ENCODE measurements at places on chromosomes 1 and 21.
A peak's percentile ranks its signal among the peaks of the same experiment; 100 is the strongest.

DNA sequence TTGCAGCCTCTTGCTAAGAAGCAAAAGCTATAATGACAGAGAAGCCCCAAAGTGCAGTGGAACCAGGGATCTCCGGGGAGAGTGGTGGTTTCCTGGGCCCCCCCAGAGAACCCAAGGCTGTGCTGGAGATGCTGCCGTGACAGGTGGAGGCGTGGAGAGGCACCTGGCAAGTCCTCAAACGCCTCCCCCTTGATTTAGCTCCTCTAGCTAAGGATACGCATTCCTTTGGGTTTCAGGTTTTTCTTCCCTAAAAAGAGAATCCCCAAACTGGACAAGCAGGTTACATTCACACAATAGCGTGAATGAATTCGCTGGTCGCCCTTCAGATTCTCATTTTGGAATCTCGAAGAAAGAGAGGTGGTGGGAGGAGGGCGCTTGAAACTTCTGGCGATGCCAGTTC is 853 bp upstream of the ATP1A1 start:
- DNase-seq, result no peak

DNA sequence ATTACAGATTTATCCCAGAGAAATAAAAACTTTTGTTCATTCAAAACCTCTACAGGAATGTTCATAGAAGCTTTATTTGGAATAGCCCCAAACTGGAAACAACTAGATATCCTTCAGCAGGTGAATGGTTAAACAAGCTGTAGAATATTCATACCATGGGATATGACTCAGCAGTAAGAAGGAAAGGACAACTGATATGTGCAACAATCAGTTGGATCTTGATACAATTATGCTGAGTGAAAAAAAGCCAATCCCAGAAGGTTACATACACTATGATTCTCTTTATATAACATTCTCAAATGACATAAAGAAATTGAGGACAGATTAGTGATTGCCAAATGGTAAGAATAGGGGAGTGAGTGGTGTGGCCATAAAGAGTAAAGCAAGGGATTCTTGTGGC is 376.7 kb downstream of the S1PR1 start:
- no peak for DNase-seq

DNA sequence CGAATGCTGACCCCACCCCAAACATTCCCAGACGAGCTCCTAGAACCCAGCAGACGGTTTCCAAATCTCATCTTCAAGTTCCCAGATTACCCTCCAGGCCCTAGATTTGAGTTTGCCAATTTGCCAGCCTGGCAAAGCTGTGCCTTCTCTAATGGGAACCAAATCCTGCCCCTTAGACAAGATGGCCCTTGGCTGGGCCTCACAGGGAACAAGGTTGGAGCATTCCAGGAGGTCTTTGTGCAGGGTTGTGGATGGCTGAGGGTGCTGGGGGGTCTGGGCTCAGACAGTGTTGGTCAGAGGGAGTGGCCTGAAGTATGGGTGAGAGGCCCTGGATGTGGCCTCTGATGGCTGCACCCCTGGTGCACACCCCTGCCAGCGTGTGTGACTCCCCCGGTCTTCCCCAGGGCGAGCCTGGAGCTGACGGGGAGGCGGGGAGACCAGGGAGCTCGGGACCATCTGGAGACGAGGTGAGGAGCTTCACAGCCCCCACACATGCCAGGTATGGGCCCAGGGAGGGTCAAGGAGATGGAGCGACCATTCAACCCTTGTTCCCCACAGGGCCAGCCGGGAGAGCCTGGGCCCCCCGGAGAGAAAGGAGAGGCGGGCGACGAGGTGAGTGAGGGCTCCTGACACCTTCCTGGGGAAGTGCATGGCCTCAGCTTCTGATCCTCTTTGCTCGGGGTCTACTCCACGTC is 10.2 kb downstream of the COL6A1 start:
- no peak for DNase-seq

DNA sequence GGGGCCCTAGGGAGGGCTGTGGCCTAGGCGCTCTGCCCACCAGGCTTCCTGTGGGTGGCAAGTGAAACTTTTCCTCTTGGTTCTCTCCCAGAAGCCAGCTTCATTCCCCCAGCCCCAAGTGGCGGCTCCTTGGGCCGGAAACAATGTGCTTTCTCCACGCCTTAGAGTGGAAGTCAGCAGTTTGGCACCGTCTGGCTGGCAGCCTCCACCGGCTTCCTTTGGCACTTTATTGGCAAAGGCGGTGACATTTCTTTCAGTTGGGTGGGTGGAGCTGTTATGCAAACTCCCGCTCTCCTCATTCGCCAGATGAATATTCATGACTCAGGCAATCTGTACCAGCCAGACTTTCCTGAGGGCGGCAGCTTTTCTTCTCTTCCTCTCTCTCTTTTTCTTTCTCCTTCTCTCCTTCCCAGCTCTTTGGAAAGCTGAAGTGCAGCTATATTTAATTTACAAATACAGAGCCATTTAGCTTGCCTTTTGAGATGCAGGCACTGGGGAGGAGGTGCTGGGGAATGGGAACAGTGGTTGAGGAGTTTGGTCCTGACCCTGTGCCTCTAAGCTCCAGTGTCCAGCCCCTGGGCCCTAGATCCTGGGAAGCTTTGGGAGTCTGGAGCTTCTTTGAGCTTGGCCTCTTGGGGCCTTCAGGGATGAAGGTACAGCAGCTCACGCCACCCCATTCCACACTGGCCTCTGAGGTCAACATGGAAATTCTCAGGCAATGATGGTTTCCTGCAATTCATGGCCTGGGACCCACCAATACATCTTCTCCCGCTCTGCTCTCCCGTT is 67.8 kb upstream of the POU3F1 start:
- DNase-seq, result peak; percentile 57

GRCh38 chr1:14098294-14098913 is 398.4 kb downstream of the PRDM2 start:
- no peak for DNase-seq

GRCh38 chr1:184340984-184341383 is 45.8 kb upstream of the C1orf21 start:
- DNase-seq, result no peak

DNA sequence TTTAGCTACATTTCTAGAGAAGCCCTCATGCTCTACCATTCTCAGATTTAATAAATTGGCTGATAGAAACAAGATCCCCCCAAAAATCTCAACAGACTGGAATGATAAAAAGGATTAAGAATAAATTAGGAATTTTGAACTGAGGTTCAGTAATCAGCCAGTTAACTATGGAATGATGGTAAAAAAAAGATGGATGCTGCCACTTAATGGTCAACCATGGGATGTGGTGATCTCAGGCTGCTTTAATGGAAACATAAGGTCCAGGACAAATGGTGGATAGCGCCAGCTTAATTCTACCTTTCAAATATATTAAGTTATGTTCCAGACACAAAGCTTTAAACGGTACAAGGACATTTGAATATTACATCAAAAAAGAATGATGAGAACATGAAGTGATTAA is 49.9 kb downstream of the CCN1 start:
- no peak for DNase-seq

DNA sequence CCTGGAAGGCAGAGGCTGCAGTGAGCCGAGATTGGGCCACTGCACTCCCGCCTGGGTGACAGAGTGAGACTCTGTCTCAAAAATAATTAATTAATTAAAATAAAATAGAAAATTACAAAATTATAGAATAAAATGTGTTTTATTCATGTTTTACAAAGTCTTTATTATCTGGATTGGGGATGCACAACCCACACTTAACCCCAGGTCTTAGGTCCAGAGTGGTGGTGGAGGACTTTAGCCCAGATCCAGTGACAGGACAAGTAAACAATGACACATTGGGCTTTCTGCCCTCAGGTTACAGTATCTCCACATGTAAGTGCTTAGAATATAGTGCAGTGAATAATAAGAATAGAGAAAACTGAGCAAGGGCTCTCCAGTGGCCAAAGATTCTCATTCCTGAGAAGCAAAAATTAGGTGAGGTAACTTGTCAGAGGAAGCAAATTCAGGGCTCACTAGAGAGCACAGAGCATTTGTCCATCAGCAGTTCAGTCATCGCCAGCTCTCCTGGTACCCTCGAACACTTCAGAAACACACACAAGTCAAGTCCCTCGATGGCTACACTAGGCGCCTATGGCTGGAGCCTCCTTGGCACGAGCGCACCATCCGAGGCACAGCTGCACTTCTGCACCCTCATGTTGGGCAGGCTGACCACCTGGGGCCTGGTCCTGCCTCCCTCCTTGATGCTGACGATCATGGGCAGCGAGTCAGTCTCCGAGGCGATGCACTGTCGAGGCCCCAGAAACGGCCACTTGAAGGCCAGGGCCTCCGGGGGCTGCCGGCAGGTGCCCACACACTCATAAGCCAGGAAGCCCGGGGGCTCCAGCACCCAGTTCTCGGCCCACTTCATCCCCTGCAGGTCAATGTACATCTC is 2.6 kb downstream of the LEFTY1 start:
- DNase-seq, result no peak

DNA sequence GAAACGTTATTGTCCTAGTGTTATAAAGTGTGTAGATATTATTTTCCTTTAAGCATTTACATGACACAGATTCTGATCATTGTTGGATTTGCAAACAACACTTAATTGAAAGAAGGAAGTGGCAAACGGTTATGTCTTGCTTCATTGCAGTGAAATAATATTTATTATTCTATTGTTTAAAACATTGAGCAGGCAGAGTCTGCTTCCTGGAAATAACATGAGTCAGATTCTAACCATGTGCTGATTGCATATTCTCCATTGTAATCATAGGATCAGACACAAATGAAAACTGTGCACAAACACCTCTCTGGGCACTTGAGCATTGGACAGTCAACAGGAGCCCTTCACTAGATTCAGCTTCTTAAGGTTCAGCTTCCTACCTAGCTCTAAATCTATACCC is 46.8 kb upstream of the USP25 start:
- peak; percentile 49 for DNase-seq

DNA sequence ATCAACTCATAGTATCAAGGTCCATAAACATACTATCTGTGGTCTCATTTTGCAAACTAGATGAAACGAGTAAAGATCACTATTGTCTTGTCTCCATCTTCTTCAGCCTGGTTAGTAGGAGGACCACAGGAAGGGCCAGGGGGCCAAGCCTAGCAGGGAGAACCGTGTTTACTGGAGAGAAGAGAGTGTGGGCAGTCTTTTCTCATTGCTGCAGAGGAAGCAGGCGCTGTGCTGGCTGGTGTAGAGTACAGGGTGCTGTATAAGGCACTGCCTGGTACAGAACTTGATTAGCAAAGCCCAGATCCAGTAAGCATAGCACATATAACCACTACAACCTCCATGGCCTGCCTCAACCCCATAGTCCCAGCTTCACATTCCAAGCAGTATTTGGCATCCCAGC is 10.0 kb upstream of the B4GALT3 start:
- no peak for DNase-seq

DNA sequence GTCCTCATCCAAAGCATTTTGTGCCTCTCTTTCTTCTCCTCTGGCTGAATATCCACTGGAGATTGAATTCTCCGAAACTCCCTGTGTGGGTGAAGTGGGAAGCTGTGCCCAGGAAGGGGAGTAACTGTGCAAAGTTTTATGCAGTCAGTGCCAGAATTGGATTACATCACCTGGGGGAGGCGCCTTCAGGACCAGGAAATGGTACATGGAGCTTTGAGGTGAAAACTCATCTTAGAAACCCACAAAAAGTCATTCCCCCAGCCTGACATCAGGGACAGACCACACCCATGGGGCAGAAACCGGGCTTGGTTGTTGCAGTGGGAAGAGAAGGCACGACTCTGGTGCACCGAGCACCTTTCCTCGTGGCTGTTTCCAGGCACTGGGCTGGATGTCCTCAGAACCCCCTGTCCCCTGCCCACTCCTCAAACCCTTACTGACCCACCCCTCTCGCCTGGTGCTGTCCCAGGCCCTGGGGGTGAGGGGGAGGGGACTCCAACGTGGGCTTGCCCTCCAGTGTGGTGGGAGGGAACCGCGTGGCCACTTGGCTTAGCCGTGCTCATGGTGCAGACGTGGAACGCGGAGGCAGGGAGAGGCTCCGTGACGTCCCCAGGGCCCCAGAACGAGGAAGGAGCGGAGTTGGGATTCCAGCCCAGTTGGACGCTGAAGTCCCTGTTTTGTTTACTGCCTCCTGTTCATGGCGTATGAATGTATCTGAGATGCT is 15.7 kb downstream of the TFF3 start:
- DNase-seq, result no peak

GRCh38 chr1:162250004-162250730 is 126.5 kb downstream of the SPATA46 start:
- DNase-seq, result no peak

DNA sequence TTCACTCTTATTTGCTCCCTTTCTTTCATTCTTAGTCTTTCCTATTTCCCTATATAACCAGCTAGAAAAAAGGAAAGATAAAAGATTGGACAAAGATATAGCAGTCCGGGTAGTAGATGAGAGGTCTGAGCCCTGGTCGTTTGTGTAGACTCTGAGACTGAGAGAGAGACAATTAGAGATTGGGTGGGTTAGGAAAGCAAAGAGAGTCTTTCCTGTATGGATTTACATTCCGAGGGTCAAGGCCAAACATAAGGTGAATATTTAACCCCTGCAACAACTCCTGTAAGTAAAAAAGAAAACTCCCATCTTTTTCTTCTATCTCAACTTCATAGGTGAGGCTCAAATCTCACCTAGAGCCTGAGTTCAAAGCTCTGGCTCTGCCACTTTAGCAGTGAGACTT is 218.0 kb upstream of the FGGY start:
- no peak for DNase-seq

- DNase-seq, result no peak
Observed at GRCh38 chr1:172670316-172670715, 11.4 kb downstream of the FASLG start.

DNA sequence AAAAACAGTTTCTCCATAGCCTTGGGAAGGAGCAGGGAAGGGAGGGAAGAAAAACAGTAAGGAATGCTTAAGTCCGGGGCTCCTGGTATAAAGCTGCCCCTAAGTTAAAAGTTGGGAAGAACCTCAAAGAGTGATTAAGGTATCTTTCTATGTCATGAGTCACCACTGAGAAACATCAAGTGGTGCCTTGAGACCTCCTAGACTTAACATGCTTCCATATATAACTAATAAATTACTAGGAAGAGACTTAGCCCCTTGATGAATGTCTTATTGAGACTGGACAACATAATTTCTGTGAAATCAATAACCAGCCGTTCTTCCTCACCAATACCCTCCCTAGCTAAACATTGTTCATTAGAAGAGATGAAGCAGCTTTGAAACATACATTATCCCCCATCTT is 121.8 kb upstream of the SLC44A3 start:
- no peak for DNase-seq

GRCh38 chr1:191674626-191675179 is 483.6 kb upstream of the RGS18 start:
- no peak for DNase-seq

GRCh38 chr1:48066936-48067335 is 69.8 kb upstream of the TRABD2B start:
- no peak for DNase-seq

- DNase-seq, result no peak
Observed at GRCh38 chr1:58857680-58858673, 74.1 kb upstream of the JUN start.

GRCh38 chr1:156648951-156649350 is 7.0 kb downstream of the BCAN start:
- no peak for DNase-seq
